ENCODE measurements at places on chromosomes 1 and 21.

GRCh38 chr1:44135886-44136285, 5.5 kb downstream of the KLF18 start:
- no peak for DNase-seq

DNA sequence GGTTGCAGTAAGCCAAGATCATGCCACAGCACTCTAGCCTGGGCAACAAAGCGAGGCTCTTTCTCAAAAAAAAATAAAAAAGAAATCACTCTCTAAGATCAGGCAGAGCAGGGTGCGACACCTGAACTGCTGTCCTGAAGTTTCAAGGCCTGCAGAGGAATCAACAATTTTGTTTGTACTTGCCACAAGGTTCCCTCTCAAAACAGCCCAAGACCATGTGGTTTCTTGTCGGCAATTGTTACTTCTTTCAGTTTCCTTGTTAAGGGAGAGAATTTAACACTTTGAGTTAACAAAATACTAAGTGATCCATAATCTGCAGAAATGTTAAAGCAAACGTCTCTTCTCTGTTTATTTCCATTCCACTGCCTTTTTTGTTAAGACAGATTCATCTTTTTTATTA, 36.5 kb downstream of the MACO1 start:
- DNase-seq: no peak

DNA sequence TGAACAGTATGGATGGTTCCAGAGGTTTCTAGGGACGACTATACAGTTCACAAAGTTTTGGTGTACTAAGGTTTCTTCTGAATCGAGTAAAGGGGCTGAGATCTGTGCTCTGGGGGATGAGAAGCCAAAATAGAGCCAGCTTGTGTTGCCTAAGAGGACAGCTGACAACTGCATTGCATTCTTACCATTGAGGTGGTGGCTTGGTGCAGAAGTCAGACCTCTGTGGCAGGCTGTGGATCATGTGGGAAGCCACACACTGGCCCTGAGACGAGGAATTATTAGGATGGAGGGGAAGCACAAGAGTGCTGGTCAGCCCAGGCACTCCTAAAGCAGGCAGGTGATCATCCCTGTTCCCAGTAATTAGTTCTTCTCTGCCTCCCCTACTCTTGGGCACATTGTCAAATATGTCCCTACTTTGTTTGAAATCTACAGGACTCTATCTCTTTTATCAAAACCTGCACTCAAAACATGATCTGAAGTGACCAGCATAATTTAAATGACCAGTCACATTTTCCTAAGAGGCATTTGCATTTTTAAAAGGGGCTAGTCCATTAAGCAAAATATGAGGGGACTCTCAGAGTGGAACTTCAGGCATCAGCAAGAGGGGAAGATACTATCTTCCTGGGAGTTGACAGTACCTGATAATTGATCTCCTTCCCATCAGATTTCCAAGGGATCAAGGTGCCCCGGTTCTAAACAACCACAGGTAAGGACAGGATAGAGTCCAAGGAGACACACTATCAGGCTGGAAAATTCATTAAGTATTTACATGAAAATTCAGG, at the start of gene FCRLB:
FCRLB (plus strand) TSS at position 589 of the 782 bp plus-strand sequence. CDS start 1,129 bp downstream, outside the sequence.
- DNase-seq: no peak

- DNase-seq: no peak
Observed at GRCh38 chr21:45502600-45502999, 39.6 kb downstream of the SLC19A1 start.

GRCh38 chr1:57633056-57633455, 209.2 kb upstream of the DAB1 start:
- DNase-seq: no peak

- DNase-seq: no peak
Observed at GRCh38 chr21:33622253-33622652, 19.3 kb downstream of the CRYZL1 start.
